Kidney glomerular epithelial cell (primary cell): ENCODE measurements at places on chromosomes 2 and 18.

GRCh38 chr2:106570316-106570715, 83.2 kb downstream of the CD8B2 start:
- DNase-seq = no peak

- peak; percentile 10 for DNase-seq
Observed at GRCh38 chr18:63119647-63120046, 199.9 kb downstream of the BCL2 start.

- peak; percentile 67 for DNase-seq
Observed at GRCh38 chr2:17299891-17300540, 218.2 kb downstream of the RAD51AP2 start.

DNA sequence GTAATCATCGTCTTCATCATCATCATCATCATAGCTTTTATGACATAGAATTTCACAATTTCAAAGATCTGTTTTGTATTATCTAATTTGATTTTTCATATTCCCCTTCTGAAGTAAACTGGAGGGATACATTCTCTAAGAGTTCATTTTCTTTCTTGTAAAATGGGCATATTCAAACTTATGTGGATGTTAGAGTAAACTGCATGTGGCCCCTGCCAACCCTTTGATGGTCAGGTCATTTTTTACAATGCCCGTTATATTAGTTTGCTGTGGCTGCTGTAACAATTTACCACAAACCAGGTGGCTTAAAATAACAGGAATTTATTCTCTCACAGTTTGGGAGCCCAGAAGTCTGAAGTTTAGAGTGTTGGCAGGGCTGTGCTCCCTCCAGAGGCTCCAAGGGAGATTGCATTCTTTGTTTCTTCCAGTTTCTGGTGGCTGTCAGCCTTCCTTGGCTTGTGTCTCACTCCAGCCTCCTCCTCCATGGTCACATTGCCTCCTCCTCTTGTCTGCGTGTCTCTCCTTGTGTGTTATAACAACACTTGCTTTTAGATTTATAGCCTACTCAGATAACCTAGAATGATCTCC, 127.5 kb upstream of the MMADHC start:
- DNase-seq = peak; percentile 20

GRCh38 chr2:240250150-240250984, 109.9 kb upstream of the OTOS start:
- DNase-seq = no peak
